Fibroblast of the conjunctiva (primary cell): ENCODE measurements at places on chromosomes 7 and 10.

GRCh38 chr10:69826789-69827554 is 25.3 kb downstream of the COL13A1 start:
- no peak for DNase-seq

GRCh38 chr7:91047636-91048035 is 216.6 kb upstream of the FZD1 start:
- no peak for DNase-seq

DNA sequence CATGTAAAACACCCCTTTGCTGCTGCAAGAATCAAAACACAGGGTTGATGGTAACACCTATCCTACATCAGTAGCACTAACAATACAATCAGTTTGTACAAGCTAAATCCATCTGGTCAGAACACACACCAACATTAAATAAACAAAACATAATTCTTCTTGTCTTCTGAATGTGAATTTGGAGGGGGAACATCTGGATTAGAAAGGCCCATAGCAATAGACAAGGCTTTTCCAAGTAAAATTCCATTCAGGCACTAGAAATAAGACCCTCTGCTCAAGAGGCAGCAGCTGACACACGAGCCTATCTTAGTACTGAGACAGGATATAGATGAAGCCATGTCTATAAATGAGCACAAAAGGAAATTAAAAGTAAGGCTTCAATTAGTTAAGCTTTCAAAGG is 839.9 kb upstream of the LRRTM3 start:
- DNase-seq: no peak

GRCh38 chr7:47281161-47281560 is 300.8 kb downstream of the TNS3 start:
- no peak for DNase-seq

DNA sequence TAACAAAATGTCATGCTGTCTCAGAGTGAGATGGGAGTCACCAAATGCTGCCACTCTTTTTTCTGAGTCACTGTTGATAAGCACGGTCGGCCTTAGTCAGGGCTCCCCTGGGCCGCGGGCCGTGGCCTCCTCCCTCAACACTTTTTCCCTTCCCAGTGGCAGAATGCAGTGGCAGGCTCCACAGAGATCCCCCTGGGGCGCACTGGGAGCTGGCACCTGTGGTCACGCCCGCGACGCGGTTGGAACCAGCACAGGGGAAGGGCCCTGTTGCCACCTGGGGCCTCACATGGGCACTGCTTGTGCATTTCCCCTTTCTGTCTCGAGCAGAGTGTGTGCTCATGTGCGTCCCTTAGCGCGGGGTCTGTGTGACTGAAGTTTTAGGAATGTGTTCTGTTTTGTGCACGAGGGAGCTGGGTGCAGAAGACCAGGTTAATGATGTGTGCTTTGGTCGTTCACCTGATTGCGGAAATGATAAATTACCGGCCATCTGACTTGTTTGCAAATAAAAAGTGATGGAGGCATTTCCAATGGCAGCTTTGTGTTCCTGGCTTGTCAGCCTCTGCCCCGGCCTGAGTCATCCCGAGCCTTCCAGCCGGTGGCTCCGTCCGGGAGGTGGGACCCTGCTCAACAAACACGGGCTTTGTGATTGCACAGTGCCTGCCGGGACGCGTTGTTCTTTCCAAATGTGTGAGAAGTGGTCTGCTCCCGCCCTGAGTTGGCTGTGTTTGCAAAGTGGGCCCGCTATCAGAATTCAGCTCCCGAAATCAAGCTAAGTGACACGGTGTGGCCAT is 100.7 kb downstream of the NKX6-2 start:
- DNase-seq: no peak

GRCh38 chr10:108363576-108363975 is 1199.1 kb upstream of the SORCS1 start:
- no peak for DNase-seq

- peak; percentile 48 for DNase-seq
Measured at GRCh38 chr10:35040760-35041501, 49.2 kb downstream of the CUL2 start.

DNA sequence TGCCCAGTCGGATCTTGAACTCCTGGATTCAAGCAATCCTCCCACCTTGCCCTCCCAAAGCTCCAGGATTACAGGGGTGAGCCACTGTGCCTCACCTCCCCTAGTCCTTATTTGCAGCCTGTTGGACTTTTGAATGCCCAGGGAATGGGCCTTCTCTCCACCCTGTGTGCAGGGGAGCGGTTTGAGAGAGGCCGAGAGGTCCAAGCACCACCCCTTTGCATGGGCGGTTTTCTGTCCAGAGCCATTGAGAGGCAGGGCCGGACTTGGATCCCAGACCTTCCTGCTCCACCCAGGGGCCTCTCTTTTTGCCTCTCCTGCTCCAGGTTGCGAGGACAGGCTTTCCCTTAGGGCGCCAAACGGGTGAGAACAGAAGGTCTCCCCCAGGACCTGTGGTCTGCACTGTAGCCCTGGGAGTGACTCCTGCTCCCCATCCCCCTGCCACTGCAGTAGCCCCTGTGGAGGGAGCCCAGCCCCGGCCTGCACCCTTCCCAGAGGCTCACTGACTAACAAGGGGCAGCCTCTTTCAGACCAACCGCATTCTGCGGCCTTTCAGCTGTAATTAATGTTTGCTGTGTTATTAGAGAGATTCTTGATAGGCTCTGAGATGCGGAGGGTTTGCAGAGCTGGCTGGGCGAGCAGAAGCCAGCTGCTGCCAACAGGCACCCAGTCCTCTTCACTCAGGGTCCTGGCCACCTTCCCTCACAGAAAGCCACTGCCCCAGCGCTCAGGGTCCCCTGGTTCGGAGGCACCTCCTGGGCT is 57.9 kb downstream of the ELFN1 start:
- no peak for DNase-seq

DNA sequence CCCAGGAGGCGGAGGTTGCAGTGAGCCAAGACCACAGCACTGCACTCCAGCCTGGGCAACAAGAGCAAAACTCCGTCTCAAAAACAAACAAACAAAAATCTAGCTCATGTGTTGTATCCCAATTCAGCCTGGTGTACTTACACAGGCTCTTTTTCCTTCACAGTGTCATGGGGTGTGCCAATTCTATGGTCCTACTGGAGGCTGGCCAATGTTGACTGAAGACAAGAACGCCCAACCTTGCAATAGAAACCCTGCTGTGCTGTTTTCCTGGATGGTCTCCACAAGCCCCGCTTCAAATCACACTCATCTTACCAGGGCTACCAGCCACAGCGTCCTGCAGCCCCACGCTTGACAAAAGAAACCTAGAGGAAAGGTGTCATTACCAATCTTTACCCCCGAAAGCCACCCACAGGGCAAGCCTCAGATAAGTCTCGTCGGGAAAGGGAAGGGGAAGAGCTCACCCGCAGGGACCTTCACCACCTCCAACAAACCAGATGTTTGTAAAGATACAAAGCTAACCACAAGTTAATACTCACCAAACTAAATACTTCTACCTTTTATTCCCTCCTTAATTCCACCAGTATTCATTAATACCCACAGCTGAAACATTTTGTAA is 64.8 kb downstream of the TNS3 start:
- no peak for DNase-seq

GRCh38 chr10:30762620-30763019 is 133.1 kb upstream of the LYZL2 start:
- DNase-seq: no peak

GRCh38 chr7:5523052-5523711 is 99.5 kb upstream of the TNRC18 start:
- no peak for DNase-seq

DNA sequence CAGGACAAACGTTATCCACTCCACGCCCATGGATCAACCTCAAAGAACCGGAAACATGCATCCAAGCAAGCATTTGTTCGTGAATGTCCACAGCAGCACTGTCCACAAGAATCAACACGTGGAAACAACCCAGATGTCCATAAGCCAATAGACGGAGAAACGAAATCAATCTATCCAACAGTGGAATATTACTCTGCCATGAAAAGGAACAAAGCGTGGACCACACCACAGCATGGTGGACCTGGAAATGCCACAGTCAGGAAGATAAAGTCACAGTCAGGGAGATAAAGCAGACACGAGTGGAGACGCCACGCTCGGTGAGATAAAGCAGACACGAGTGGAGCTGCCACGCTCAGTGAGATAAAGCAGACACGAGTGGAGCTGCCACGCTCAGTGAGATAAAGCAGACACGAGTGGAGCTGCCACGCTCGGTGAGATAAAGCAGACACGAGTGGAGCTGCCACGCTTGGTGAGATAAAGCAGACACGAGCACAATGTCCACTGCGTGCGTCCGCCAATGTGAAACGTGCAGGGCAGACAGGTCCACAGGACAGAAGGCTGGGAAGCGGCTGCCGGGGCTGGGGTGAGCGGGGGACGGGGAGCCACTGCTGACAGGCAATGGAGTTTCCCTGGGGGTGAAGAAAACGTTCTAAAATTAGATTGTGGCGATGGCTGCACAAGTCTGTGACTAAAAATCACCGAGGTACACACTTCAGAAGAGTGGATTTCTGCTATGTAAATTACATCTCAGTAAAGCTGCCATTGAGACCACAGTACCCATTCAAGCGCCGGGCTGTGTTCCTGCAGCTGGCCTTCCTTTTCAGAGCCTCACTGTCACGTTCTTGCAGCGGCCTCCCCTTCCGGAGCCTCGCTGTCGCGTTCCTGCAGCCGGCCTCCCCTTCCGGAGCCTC is 10.6 kb downstream of the GPER1 start:
- DNase-seq: no peak

DNA sequence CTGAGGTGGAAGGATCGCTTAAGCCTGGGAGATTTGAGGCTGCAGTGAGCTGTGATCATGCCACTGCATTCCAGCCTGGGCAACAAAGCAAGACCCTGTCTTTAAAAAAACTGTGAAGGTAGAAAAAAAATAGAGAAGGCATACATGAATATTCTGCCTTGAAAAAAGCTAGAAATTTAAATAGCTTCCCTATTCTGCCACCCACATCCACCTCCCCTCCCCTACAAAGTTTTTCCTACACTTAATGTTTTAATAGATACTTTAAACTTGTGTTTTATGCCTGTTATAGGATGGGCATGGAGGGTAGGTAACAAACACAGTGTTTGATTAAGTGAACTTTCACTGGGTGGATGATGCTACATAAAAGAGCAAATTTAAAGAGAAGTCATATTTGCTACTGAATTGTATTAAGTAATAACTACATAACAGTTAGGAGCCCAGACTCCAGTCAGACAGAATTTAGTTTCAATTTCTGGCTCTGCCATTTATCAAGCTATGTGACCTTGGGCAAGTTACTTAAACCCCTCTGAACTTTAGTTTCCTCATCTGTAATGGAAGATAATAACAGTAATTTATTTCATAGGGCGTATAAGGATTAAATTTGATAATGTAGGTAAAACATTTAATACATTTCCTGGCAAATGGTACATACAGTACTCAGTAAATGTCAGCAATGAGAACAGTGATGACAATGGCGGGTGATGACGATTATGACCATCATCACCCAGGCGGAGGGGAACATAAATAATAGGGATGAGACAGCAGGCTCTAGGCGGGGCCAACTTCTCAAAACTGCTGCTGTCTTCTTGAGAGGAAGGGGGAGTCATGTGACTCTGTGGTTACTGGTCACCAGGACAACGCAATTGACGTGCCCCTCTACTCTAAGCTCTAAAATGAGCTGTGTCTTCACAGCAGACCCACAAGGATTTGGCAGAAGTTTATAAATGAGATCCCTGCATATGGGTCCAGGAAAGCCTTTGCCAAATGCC is 15.8 kb downstream of the DNMBP start:
- DNase-seq: peak; percentile 93

DNA sequence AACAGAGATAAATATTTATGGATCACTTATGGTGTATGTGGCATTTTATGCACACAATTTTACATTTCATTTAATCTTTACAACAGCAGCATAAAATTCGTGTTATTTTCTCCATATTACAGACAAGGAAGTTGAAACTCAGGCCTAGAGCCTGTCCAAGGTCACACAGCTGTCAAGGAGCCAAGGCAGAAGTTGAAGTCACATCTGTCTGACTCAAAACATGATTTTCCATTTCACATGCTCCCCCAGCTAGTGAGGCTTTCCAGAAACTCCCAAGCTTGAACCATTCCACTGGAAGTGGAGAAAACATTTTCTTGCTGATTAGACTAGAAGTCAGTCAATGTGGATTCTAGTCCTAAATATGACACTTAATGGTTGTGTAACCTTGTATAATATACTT is 110.5 kb downstream of the HECTD2 start:
- no peak for DNase-seq

GRCh38 chr7:15561835-15562234 is at the start of gene AGMO:
AGMO (minus strand) TSS chr7:15562015.
- DNase-seq: peak; percentile 37

GRCh38 chr7:84149573-84149972 is 45.0 kb downstream of the SEMA3A start:
- no peak for DNase-seq

DNA sequence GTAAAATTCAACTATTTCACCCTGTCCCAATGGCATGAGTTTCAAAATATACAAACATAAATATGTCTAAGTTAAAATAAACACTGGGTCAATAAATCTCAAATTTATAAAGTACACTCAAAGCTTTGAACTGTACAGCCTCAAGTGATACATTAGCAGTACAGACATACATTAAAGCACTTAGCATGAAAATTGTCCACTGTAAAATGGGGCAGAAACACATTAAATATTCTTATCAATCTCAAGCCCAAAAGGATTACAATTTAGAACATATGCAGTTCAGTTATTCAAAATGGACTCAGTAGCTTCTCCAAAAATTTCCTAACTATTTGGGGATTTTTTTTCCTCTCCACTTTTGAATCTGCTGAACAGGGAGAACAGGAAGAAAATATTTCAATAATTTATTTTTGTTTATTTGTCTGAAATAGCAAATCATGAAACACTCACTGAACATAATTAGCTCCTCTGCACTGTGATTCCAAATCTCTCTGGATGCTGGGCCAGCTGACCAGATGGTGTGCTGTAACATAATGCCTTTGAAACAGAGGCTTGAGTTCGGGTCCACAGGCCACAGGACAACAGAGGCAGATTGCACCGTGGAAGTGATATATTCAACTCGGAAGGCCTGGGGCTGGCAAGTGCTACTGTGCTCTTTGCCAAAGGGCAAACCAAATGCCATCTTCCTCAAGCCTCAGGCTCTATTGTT is 248.9 kb upstream of the LRRN3 start:
- DNase-seq: no peak

DNA sequence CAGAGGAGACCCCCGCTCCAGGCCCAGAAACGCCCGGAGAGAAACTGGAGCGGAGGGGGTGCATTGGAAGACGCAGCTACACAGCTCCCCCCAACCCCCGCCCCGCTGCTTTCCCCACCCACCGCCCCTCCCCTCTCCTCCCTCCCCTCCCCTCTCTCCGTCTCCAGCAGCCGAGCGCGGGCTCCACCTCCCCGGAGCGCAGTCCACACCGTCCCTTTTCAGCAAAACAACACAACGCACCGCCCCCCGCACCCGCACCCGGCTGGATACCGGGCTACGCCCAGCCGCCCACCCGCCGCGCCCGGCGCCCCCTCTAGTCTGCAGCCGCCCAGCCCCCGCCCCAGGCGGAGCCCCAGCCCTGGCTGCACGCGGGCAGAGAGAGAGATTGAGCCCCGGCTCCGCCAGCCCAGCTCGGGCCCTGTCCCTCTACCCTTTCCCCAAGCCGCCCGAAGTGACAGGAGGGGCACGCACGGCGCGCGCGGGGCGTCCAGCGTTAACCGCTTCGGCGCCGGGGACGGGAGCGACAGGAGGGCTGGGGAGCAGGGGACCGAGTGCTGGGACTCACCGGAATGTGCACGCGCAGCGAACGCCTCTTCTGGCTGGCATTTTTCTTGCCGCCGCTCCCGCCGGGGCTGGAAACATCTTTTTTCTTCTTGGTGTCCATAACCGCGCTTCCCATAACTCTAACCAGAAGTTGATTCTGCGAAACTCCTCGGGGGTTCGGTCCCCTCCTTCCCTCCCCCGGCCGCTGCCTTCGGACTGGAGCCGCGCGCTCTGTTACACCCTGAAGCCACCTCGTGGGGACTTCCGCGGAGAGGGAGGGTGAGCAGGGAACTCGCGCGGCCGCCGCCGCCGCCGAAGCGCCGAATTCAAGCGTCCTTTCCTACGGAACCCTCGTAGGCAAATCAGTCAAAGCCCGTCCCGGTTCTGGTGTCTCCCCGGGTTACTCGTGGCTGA is 695 bp downstream of the PRKAG2 start:
- DNase-seq: no peak
